GM12892 (cell line): ENCODE measurements at places on chromosomes 7 and 10.
A peak's percentile ranks its signal among the peaks of the same experiment; 100 is the strongest.

GRCh38 chr7:318878-319661, 29.1 kb downstream of the FOXL3 start:
- DNase-seq, result no peak

DNA sequence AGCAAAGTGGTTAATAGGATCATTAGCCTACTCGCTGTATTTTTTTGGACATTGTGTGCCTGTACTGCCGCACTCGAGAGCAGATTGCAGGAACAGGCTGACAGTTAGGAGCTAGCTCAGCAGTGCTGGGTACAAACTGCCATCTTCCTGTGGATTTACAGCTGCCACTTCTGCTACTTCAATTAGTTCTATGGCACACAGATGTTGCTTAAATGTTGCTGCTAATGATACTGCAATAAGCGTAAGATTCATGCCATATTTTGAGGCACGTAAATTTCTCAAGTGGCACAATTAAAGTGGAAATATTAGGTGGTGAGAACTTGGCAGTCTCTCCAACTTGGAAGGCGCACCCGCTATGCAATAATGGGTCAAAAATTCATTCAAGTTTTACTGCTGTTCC, 171.9 kb downstream of the EBF3 start:
- DNase-seq, result no peak

- DNase-seq, result peak; percentile 59
These were observed 40.4 kb downstream of the PROSER2 start for GRCh38 chr10:11863353-11864109.

DNA sequence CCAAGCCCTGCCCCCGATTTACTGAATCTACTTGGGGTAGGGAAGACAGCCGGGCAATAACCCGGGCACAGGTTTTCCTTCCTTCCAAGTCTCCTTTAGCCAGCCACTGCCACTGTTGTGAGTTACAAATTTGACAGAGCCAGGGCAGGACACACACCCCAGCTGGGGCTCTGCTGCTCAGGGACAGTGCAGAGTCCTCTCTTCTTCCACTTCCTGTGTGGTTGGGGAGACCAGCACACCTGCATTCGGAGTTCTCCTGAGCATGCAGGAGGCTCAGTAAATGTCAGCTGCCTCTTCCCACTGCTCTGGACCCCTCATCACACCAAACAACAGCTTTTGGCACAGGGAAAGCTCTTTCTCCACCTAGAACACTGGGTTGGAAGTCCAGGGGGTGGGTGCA, 21.3 kb downstream of the CHST15 start:
- no peak for DNase-seq

GRCh38 chr7:137850571-137850970, 3.8 kb upstream of the DGKI start:
- no peak for DNase-seq

- no peak for DNase-seq
These were observed 216.9 kb downstream of the C7orf25 start for GRCh38 chr7:42694894-42695507.

GRCh38 chr10:123007558-123008354, 839 bp downstream of the IKZF5 start:
- DNase-seq, result peak; percentile 33

DNA sequence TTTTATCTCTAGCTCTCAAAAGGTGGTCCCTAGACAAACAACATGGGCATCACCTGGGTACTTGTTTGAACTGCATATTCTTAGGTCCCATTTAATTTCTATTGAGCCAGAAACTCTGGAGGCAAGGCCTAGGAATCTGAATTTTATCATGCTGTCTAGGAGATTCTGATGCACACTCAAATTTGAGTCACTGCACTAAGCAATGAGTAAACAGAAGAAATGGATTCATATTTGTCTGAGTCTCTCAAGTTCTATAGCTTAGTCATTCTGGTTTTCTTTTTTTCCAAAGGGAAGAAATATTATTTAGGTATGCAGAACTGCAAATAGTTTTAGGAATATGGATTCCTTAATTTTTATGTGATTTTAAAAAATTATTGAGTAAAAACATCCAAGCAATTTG, 185.5 kb downstream of the SEMA3A start:
- DNase-seq, result no peak

DNA sequence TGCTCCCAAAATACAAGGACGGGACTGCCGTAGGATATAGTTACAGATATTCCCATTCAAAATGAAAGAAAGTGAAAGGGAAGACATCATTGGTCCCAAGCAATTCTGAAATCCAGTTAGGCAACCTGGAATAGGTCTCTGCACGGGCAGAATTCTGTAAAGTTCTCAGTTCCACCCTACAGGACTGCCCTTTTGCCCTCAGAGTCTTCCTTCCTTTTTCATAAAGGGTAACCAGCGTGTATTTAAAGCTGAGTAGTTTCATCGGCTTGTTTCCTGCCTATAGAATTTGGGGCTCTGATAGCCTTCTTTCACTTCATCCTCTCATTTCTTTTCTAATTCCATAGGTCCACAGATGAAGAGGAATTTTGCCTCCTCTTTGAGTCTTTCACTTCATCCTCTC, 20.0 kb downstream of the COPG2 start:
- DNase-seq, result no peak

GRCh38 chr10:1203704-1204103, 147.5 kb downstream of the WDR37 start:
- DNase-seq, result no peak

- DNase-seq, result no peak
These were observed 16.8 kb downstream of the ATP6V1F start for GRCh38 chr7:128879461-128879938.

DNA sequence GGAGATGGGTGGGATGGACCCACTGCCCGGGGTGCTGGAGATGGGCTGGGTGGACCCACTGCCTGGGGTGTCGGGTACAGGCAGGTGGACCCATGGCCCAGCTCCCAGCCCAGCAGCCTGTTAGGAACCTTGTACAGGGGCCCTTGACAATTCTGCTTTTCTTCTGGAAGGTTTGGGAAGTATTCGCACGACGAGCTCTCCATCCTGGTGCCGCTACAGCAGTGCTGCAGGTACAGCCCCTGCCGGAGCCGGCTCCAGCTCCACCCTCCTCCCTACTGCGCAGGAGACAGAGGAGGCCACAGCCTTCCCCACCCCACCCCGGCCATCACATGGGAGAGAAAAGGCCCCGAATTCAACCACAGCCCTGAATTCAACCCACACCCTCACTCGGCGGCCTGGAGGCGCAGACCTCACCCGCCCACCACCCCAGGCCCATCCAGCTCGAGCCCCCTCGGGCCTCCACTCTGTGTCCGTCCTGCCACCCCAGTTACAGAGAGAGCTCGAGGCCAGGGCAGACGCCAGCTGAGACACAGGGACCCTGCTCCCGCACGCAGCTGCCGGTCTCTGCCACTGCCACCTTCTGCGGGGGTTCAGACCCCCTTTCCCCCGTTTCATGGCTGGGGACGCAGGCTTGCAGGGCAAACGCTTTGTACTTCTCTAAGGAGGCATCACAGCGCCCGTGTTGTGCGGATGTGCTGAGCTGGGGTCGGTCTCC, 31.3 kb upstream of the FOXL3 start:
- DNase-seq, result no peak

GRCh38 chr7:74452748-74453321, 871 bp upstream of the GTF2IRD1 start:
- DNase-seq, result no peak

DNA sequence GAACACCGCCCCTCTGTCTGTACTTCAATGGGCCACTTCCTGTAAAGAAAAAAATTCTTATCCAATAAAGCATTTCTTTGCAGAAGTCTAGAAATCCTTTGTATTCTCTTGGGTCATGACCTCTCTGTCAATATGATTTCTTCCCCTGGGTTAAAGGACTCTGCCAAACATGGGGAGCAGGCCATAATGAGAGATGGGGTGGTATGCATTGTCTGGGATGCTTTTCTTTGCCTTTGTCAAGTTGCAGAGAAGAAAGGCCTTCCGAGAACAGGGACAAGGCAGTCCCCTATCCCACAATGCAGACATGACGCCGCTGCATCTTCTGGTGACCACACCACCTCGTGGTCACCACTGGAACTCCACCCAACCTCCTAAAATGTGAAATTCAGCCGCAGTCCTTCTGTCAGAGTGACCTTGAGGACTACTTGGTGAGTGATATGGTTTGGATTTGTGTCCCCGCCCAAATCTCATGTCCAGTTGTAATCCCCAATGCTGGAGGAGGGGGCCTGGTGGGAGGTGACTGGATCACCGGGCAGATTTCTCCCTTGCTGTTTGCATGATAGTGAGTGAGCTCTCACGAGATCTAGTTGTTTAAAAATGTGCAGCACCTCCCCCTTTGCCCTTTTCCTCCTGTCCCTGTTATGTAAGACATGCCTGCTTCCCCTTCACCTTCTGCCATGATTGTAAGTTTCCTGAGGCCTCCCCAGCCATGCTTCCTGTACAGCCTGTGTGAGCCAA, 15.2 kb upstream of the FRMPD2 start:
- no peak for DNase-seq

GRCh38 chr7:221978-222715, 29.8 kb downstream of the FAM20C start:
- DNase-seq, result no peak

DNA sequence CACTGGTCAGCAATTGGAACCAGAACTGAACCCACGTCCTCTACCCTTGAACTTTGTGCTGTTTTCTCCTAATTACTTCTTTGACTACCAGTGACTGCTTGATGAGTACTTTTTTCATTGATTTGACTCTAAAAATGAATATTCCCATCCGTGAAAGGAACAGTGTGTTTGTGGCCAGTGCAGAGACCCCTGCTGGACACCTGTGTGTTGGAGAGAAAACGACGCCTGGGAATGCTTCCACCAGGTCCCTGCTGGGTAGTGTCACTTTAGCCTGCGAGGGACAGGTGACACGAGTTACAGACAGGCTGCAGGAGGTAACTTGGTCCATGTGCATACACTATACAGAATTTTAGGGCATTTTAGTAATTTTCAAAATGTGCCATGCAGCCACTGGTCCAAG, 6.8 kb upstream of the GJD4 start:
- no peak for DNase-seq

DNA sequence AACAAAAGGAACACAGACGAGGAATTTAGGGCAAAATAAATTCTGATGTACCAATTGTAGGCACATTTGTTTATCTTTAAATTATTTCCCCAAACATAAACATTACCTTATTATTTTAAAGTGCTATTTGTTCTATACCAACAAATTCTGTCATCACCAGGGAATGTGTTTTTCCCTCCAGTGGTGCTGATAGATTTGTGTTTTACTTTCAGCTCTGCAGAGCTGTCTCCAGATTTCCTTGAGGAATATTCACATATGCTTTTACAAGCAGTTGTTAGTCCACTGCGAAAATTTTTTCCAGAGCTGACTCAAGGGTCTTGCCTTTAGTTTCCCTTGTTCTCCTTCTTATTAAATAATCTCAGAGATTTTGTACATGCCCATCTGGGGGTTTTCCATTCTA, 362.8 kb downstream of the PHF14 start:
- no peak for DNase-seq

DNA sequence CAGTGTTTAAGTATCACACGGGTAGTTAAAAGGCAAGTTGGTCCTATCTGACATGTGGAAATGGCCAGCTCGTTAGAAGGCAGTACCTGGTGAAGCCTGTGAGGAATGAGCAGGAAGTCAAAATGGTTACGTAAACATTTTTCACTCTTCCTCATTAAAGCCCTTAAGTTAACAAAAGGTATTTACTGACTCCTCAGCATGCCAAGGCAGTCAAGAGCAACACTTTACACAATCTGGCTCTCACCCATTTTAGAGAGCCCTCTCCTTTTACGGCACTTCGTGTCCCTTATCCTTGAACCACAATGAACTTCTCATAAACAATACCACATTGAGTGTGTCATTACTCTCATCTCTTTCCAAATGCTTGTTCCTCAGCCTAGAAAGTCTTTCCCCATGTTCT, 11.0 kb upstream of the RSBN1L start:
- DNase-seq, result no peak

DNA sequence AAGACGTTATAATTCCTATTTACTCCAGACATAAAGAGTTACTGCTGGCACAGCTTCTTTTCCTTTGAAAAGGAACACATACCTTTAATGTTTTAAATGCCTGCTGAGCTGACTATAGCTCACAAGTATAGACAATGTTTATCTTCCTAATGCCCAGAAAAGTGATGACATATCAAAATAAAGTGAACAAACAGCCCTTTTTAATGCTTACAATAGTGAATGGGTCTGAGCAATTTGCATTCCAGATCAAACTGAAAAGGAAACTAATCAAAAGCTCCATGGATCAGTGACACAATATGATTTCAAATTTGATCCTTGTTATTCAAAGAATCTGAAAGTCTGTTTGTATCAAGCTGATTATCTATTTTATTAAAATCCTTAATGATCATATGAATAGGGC, 233.6 kb upstream of the SEMA3E start:
- DNase-seq, result no peak

DNA sequence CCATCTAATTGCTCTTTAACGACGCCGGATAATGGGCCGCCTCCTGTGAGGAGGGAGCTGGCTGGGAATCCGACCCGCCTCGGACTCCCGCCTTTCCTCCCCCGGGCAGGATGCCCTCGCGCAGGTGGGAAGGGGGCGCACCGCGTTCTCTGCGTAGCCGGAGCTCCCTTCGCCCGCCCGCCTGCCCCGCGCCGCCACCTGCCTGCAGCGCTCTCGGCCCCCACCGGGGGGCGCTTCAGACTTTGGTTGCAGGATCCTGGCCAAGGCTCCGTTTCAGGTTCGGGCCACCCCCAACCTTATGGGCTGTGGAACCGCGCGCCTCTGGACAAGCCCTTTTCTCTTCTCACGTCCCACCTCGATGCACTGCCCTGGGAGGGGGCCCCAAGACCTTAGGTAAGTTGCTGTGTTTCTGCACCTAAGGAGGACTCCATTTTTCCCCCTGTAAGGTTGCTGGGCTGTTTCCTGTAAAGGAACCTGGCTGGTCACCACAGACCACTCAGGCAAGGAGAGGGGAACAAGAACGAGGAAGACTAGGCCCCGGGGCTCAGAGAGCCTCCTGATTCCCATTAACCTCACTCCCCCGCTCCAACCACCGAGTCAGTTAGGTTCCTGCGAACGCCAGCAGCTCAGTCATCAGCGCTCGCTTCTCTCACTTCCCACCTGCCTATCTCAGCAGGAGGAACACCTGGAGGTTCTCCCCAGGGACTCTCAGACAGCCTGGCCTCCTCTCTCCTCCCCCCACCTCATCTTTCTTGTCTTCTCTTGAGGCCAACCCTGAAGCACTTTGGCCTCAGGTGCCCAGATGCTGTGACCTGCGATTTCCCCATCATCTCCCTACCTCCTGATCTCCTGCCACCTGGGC, 11.3 kb upstream of the KAZALD1 start:
- DNase-seq, result peak; percentile 81
